GM12865 (cell line): ENCODE measurements at places on chromosomes 7 and 10.
A peak's percentile ranks its signal among the peaks of the same experiment; 100 is the strongest.

- no peak for DNase-seq
Observed at GRCh38 chr7:34463830-34464229, 194.2 kb upstream of the NPSR1 start.

- no peak for DNase-seq
Observed at GRCh38 chr10:63702092-63702491, 180.9 kb downstream of the REEP3 start.

- no peak for DNase-seq
Observed at GRCh38 chr7:82166260-82167015, 277.1 kb downstream of the CACNA2D1 start.

GRCh38 chr7:13179775-13180523, 492.5 kb downstream of the ARL4A start:
- DNase-seq: no peak

DNA sequence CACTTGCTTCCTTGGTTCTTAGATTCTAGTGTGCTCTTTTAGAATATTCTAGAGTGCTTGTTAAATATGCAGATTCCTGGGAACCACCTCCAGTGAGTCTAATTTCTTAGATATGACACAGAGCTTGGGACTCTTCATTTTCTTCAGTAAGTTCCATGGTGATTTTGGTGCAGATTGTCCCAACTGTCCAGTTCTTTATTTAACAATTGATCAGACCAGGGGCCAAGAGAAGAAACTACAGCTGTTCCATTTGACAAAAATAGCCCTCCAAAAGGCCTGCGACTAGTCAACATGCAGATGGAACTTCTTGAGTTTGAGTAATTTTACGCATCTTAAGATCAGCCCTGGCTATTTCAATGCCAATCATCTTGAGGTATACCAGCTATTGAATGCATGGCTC, 760.7 kb downstream of the LRMDA start:
- no peak for DNase-seq

DNA sequence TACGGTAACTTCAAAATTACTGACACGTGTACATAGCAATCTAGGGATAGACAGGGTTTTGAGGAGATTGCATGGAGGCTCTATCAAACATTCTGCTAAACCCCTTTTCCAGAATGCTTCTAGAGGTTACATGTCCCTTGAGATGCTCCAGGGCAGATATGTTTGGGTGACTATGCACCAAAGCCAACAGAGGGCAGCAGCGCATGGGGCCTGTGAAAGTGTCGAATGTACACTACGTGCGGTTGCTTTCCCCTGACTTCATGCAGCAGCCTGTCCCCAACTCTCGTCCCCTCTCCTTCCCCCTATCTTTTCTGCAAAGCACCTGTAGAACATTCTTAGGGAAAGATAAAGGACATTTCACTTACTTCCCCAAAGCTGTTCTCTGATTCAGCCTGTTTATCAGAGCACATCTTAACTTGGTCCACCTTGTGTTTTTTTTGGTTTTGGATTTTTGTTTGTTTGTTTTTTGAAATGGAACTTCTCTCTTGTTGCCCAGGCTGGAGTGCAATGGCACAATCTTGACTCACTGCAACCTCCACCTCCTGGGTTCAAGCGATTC, 90.2 kb downstream of the UBE3C start:
- DNase-seq: peak; percentile 29

- DNase-seq: no peak
Observed at GRCh38 chr10:5545426-5545777, 20.6 kb downstream of the CALML3 start.

- DNase-seq: peak; percentile 32
Observed at GRCh38 chr10:88793712-88794299, 8.7 kb upstream of the LIPM start.

DNA sequence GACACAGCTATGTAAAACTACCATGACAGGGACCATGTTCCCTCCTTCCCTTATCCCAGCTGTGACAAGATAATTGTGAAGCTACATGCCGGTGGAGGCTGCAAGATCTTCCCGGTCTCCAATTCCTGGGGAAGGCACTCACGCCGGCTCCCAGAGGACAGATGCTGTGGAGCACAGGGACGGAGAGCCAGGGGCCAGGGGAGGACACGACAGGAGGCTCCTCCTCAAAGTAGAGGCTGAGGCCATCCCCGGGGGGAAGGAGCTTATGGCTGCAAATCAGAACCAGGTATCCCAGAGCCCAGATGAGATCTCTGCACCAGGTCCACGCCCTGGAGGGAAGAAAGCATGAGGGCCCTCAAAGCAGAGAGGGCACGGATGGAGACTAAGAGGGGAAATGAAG, 286.2 kb downstream of the TCERG1L start:
- DNase-seq: no peak

DNA sequence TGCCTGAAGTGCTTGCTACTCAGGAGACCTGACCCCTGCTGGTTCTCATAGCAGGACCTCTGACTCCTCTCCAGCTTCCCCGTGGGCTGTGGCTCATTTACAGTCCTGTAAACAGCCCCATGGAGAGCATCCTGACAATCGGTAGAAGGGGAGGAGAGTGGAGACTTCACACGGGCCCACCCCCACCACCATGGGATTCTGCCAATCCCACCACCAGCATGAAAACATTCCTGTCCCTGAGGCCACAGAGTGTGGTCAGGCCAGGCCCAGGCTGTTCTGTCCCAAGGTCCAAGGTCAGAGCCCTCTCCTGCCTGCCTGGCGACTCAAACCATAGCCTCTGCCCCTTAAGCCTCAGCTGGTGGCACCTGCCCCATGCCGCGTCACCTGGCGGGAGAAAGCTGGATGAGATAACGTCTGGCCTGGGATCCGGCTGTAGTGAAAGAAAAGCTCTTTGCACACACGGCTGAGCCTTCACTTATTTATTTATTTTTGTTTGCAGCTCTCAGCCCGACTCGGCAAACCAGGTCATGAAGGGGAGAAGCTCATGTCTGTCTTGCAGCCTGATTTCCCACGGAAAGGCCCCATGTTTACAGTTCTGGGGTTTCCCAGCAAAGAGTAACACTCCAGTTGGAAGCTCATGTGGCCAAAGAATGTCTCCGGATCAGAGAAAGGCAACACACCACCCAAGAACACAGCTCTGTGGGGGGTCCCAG, 293.6 kb upstream of the ZMIZ1 start:
- DNase-seq: no peak

DNA sequence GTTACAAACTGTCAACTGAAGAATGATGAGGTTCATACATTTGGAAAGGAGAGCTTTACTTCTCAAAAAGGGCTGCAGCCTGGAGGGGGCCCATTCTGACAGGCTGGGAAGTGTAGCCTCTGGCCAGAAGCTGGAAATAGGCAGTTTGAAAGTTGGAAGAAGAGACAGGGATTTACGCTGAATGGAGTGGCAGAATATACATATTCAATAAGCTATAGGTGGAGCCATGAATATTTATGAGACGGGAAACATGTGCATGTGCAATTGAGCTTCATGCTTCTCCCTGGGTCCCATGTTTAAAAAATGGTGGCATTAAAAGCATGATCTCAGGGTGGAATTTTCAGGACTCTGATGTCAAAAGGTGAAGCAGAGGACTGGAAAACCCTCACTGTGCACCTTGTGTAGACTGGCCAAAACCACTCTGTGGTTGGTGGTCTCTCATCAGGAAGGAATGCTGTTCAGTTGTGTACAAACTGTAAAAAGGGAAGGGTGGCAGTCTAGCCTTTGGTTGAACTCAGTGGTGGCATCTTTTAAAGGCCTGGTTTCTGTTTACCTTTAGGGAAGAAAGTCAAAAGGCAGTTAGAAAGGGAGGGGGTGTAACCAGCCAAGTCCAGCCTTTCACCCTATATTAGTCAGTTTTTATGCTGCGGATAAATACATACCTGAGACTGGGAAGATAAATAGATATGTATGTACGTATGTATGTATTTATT, 7.2 kb upstream of the ACTR3B start:
- DNase-seq: no peak

GRCh38 chr7:1248143-1248915, 15.7 kb downstream of the UNCX start:
- no peak for DNase-seq

GRCh38 chr7:116216956-116217571, 6.7 kb downstream of the TES start:
- no peak for DNase-seq

DNA sequence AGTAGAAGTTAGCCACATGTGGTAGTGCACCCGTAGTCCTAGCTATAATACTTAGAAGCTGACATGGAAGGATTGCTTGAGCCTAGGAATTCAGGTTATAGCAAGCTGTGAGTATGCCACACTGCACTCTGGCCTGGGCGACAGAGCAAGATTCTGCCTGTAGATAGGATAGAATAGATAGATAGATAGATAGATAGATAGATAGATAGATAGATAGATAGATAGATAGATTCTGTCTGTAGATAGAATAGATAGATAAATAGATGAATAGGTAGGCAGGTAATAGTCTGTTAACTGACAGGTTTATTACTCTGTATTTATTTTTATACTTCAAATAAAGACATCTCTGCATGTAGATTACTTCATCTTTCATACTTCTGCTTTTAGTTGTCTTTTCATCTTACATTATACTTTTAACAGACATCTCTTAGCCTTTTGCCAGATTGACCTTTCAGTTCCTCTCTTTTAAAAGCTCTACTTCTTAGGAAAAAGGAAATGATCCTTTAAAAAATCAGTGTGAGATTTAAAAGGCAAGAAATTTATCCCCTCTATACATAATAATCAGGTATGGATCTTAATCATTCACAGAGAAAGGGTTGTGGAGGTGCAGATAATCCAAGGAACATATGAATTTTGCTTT, 31.8 kb downstream of the CCAR1 start:
- no peak for DNase-seq

DNA sequence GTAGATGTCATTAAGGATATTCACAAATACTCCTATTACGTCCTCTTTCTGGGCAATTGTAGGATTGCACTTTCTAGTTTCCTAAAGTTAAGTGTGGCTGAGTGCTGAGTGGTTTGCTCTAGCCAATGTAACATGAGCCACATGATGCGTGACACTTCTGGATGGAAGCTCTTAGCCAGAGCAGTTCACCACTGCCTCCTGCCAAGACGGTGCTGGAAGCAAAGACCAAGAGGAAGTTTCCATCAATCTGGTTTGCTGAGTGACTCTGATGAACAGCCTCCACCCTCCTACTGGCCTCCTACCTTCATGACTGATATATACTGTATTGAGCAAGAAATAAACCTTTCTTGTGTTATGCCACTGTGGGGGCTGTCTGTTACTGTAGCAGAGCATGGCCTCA, 318.1 kb downstream of the KCNMA1 start:
- DNase-seq: no peak

DNA sequence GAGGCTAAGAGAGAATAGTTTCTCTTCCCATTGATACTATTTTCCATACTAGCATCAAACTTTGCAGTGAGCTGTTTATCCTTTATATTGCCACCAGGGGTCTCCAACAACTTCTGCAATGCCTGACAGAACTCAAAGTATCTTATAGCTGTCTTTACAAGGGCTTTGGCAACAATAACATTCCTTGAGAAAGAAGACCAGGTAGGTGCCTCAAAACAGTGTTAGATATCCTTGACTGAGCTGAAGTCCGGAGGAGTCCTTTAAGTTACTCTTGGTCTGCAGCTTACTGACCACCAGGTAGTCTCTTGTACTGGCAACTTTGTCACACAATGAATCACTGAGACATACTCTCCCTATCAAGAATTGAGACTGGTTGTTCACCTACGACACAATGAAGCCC, 30.0 kb upstream of the TES start:
- peak; percentile 53 for DNase-seq

GRCh38 chr10:34386921-34387320, 428.2 kb downstream of the PARD3 start:
- DNase-seq: no peak
